ENCODE measurements at places on chromosomes 12 and 14. TPM values are rescaled to one million over a fixed set of nuclear protein-coding genes. Genes with fewer than 3 reads are reported as not detected.

- DNase-seq = no peak
- H3K27ac ChIP-seq = no peak overlapping the region
- H3K27me3 ChIP-seq = no peaks in the 10 kb centered on the region
- no peaks in the 10 kb centered on the region for H3K4me1 ChIP-seq
- H3K36me3 ChIP-seq = no peaks in the 10 kb centered on the region
These were observed 11.5 kb downstream of the AK7 start for GRCh38 chr14:96403409-96403808.

DNA sequence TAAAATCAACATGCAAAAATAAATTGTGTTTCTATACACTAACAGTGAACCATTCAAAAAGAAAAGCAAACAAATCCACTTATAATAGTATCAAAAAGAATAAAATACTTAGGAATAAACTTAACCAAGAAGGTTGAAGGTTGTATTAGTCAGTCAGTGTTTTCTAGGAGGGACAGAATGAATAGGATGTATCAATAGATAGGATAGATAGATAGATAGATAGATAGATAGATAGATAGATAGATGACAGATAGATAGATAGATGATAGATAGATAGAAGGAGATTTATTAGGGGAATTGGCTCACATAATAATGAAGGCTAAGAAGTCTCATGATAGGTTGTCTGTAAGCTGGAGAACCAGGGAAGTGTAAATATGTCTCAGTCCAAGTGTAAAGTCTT, 37.2 kb upstream of the MON2 start:
- no peaks in the 10 kb centered on the region for H3K4me1 ChIP-seq
- H3K36me3 ChIP-seq = no peaks in the 10 kb centered on the region
- H3K27ac ChIP-seq = no peak overlapping the region
- H3K27me3 ChIP-seq = no peaks in the 10 kb centered on the region
- H3K4me3 ChIP-seq = no peak overlapping the region

DNA sequence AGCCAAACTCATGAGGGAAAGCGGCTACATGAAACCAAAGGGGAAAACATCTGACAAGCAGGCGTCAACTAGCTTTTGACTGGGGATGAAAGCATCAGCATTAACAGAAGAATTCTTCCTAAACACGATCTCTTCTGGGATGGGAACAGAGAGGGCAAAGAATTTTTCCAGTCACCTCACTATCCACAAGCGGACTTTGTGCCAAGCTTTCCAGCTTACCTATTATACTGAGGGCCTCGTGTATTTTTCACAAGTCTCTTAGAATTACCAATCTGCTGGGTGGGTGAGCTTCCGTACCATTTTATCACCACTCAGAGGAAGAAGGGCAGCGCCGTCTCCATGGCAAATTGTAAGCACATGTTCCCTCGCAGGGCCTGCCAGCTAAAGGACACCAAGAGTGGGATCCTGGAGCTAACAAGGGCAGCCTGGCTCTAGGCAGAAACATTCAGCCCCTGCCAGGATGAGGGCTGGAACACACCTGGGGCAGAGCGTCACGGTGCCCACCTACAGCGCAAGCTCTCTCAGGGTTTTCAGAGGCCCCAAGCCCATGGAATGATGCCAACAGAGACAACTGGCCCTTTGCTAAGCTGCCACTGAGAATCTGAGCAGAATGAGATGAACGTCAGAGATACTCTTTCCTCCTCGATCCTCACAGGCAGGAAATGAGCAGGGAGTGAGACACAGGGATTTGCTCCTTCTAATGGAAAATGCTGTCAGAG, 74.6 kb downstream of the CHGA start:
- H3K36me3 ChIP-seq = peaks cover 4% of the 10 kb centered on the region
- no peak overlapping the region for H3K4me3 ChIP-seq
- peak overlapping the region; percentile 81 for H3K27ac ChIP-seq

DNA sequence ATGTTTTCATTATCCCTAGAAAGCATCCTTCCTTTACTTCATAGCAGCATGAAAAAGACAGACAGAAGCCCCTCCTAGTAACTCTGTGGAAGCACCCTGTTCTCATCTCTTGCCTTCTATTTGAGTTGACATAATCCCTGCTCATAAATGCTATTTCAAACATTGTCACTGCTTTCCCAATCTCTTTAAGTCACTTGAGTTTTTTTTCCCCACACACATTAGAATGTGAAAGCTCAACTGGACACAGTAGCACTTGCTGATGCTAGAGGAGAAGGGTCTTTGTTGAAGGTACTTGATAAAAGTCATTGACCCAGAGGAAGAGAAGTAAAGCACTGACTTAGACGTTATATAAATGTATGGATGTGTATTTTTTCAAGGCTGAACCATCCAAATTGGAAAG, 3.0 kb downstream of the E2F7 start:
- no peak overlapping the region for H3K4me3 ChIP-seq
- DNase-seq = no peak
- H3K27me3 ChIP-seq = no peaks in the 10 kb centered on the region
- H3K36me3 ChIP-seq = no peaks in the 10 kb centered on the region
- peaks cover 9% of the 10 kb centered on the region for H3K4me1 ChIP-seq

DNA sequence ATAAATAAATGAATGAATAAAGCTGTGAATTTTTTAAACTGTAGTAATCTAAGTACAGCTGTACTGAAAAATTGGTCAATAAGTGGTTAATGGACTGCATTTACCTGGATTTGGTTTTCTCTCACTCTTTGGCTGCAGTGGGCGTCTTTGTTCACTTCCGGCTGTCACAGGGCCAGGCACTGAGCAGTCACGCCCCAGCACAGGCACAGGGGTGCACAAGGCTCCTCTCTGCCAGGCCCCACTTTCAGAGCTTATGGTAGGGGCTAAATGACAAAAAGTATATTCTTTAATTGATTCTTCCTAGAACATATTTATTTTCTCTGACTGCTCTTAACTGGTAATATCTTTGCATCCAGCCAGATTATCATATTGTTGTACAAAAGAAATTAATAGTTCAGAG, 70.6 kb upstream of the DYNC1H1 start:
- H3K4me3 ChIP-seq = no peak overlapping the region
- no peaks in the 10 kb centered on the region for H3K36me3 ChIP-seq
- no peaks in the 10 kb centered on the region for H3K27me3 ChIP-seq
- no peak for DNase-seq
- H3K4me1 ChIP-seq = no peaks in the 10 kb centered on the region

DNA sequence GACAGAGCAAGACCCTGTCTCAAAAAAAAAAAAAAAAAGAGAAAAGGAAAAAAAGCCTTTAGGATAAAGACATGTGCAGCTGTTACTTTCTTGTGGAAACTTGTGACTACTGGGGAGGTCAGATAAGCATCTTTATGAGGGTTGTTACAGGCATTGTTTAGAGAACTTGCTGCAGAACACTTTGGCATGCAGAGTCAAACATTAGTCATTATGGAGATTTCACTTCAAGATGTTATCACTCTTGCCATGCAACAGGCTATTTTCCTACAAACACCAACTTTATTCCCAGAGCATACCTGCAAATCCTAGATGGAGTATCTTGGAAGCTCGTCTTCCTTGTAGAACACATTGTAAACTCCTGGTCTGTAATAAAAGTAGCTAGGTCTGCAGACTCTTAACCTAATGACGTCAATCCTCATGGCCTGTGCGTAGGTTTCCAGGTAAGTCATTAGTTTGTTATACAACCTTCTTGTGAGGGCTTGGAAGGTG, 36.3 kb upstream of the WDR89 start:
- H3K36me3 ChIP-seq = no peaks in the 10 kb centered on the region
- H3K4me3 ChIP-seq = no peak overlapping the region
- no peak overlapping the region for H3K27ac ChIP-seq
- DNase-seq = no peak
- H3K4me1 ChIP-seq = peaks cover under 1% of the 10 kb centered on the region

- no peaks in the 10 kb centered on the region for H3K27me3 ChIP-seq
- H3K27ac ChIP-seq = no peak overlapping the region
- no peak overlapping the region for H3K4me3 ChIP-seq
- H3K4me1 ChIP-seq = peaks cover 8% of the 10 kb centered on the region
- no peaks in the 10 kb centered on the region for H3K36me3 ChIP-seq
These were observed 373.2 kb downstream of the ATP23 start for GRCh38 chr12:58314610-58315009.

- DNase-seq = no peak
- H3K27ac ChIP-seq = no peak overlapping the region
- no peaks in the 10 kb centered on the region for H3K36me3 ChIP-seq
- H3K27me3 ChIP-seq = no peaks in the 10 kb centered on the region
- H3K4me3 ChIP-seq = no peak overlapping the region
These were observed 112.5 kb downstream of the LGMN start for GRCh38 chr14:92635896-92636295.

DNA sequence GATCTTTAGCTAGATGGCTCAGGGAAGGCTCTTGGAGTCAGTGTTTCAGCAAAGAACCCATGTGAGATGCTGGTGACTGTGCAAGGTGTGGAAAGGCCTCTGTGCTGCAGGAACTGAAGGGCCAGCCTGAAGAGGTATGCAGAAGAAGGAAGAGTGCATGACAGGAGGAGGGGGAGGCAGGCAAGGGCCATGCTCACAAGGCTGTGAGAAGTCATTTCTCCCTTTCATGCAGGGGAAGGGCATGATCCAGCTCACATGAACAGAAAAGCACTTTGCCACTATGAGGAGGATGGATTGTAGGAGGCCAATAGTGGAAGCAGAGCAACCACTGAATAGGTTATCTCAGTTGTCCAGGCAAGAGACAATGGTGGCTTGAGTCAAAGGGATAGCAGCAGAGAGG, 83.7 kb downstream of the SSPN start:
- peaks cover 20% of the 10 kb centered on the region for H3K4me1 ChIP-seq
- no peaks in the 10 kb centered on the region for H3K27me3 ChIP-seq
- no peak overlapping the region for H3K27ac ChIP-seq
- no peaks in the 10 kb centered on the region for H3K36me3 ChIP-seq
- no peak for DNase-seq
- H3K4me3 ChIP-seq = no peak overlapping the region

DNA sequence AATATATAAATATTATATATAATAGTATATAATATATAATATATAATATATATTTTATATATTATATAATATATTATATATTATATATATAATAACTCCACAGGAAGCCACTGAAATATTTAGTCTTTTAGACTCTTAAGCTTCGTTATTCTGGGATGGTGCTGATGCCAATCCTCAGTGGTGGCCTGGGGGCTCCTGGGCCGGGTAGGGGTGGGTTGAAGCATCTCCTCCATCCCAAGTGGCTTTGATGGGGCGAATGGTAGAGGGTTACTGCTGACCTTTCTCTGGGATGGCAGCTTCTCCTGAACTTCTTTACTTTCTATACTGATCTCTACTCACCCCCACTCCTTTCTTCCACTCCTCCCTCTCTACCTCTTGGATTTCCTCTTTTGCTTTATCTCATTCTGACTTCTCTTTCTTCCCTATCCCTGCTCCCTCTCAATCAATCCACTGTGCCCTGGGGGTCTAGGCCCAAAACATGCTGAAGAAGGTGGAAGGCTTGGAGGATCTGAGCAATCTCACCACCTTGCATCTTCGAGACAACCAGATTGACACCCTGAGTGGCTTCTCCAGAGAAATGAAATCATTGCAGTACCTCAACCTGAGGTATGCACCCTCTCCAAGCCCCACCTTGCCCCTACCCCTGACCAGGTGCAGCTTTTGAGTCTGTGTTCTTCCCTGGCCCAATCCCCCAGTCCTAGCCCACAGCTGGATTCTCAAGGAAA, 4.8 kb upstream of the ENO2 start:
- DNase-seq = no peak
- H3K27me3 ChIP-seq = no peaks in the 10 kb centered on the region
- no peak overlapping the region for H3K4me3 ChIP-seq

GRCh38 chr12:56126732-56127239, 1.3 kb upstream of the ESYT1 start:
- H3K4me1 ChIP-seq = peaks cover 35% of the 10 kb centered on the region
- no peaks in the 10 kb centered on the region for H3K27me3 ChIP-seq
- peak overlapping the region; percentile 95 for H3K27ac ChIP-seq
- no peaks in the 10 kb centered on the region for H3K36me3 ChIP-seq
- H3K4me3 ChIP-seq = peak overlapping the region; percentile 86

The LBHD2 gene
- not detected for total RNA-seq

The ARHGEF25 gene
- total RNA-seq = 28.7 TPM

The LMO3 gene
- 73.7 TPM for total RNA-seq

The ACSS3 gene
- 29.5 TPM for total RNA-seq

The SUOX gene
- 15.5 TPM for total RNA-seq

The WDHD1 gene
- 3.2 TPM for total RNA-seq

The RBMS2 gene
- 20.6 TPM for total RNA-seq

The CHURC1 gene
- total RNA-seq = 57.9 TPM
